Substantia nigra (tissue), 51 donors: ENCODE measurements at places on chromosomes 2 and 18.

DNA sequence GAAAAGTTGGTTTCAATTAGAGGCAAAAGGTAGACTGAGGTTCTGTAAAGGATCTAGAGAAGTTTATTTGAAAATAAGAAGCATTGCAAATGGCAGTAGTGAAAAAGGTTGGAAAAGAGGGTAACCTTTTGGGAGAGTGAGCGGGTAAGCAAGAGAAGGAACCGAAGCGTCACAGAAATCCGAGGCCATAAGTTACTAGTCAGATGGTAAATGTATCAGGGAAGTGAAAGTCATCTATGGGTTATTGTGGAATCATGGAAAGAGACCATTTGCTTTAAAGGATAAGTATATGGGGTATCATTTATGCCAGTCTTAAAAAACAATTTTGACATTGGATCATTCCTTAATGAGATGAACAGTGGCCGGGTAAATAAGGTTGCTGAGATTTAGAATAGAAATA lies 30.5 kb downstream of the EML4 start:
- no peak for DNase-seq

GRCh38 chr18:44742718-44743311 lies 62.1 kb downstream of the SETBP1 start:
- DNase-seq: peak; percentile 53

DNA sequence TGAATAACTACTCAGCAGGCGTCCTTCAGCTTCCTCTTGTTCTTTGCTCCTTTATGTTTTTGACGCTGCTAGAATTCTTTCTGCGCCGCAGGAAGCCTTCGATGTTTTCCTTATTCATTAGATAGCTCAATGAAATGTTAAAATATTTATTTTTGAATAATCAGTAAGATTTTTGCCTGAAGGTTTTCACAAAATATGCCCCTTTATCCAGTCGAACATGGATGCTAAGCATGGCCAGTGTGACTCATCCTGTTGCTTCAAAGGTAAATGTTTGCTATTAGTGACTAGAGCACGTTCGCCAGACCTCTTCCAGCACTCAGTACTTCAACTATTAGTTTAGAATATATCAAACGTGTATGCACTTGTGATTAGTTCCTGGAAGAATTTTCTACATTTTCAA lies 7.6 kb upstream of the MEIS1 start:
- DNase-seq: no peak

- DNase-seq: no peak
Observed at GRCh38 chr2:163665817-163666216, 70.0 kb downstream of the FIGN start.
